Tibial artery (tissue), 4 donors: ENCODE measurements at places on chromosomes 16 and 17.
A peak's percentile ranks its signal among the peaks of the same experiment; 100 is the strongest.

- peak overlapping the region; percentile 81 for H3K27ac ChIP-seq
- no peaks in the 10 kb centered on the region for H3K27me3 ChIP-seq
- peak; percentile 47 for DNase-seq
- H3K4me1 ChIP-seq, result no peaks in the 10 kb centered on the region
- H3K36me3 ChIP-seq, result no peaks in the 10 kb centered on the region
Measured at GRCh38 chr17:43360376-43360738, 38.4 kb upstream of the ARL4D start.

- no peak overlapping the region for H3K27ac ChIP-seq
- H3K27me3 ChIP-seq, result no peaks in the 10 kb centered on the region
- no peak overlapping the region for H3K4me3 ChIP-seq
- H3K36me3 ChIP-seq, result no peaks in the 10 kb centered on the region
- no peaks in the 10 kb centered on the region for H3K4me1 ChIP-seq
Measured at GRCh38 chr17:37650419-37651003, 7.3 kb upstream of the DDX52 start.

- no peaks in the 10 kb centered on the region for H3K4me1 ChIP-seq
- no peak overlapping the region for H3K4me3 ChIP-seq
- no peak overlapping the region for H3K27ac ChIP-seq
- H3K27me3 ChIP-seq, result no peaks in the 10 kb centered on the region
Measured at GRCh38 chr16:35102780-35103403, 1643.5 kb downstream of the TP53TG3F start.

- no peak overlapping the region for H3K4me3 ChIP-seq
- no peaks in the 10 kb centered on the region for H3K36me3 ChIP-seq
- no peaks in the 10 kb centered on the region for H3K27me3 ChIP-seq
- DNase-seq, result no peak
- H3K27ac ChIP-seq, result no peak overlapping the region
Measured at GRCh38 chr16:63323722-63324705, 1287.8 kb upstream of the CDH8 start.

DNA sequence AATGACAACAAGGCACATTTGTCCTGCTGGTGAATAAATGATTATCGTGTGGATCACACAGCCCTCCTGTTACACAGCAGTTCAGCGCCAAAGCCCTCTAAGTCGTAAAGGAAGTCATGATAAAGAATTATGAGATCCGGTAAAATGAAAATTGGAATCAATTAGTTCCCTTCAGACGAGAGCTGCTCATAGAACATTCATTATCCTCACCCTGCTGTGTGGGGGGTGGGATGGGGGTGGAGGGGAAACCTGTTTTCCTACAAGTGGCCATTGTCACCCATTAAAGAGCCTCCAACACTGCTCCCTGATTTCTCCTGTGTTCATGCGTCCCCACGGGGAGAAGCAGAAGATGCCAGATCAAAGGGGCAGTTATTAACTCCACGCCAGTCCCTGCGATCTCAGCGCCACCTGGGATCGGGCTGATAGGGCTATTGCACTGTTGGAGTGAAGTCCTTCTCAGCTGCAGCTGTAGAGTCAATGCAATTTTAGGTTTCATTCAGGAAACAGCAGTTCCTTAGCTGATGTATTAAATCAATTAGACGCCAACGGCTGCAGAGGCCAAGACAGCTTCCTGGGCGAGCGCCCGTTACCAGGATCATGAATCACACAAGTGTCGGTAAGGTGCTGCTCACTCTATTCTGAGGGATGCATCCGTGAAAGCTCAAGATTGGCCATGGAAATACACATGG lies 19.2 kb upstream of the CACNG4 start:
- H3K4me3 ChIP-seq, result no peak overlapping the region
- no peaks in the 10 kb centered on the region for H3K27me3 ChIP-seq
- DNase-seq, result no peak
- no peaks in the 10 kb centered on the region for H3K4me1 ChIP-seq
- no peaks in the 10 kb centered on the region for H3K36me3 ChIP-seq
- H3K27ac ChIP-seq, result no peak overlapping the region

- no peak for DNase-seq
- H3K4me1 ChIP-seq, result peaks cover 7% of the 10 kb centered on the region
- no peak overlapping the region for H3K27ac ChIP-seq
- H3K4me3 ChIP-seq, result no peak overlapping the region
- no peaks in the 10 kb centered on the region for H3K36me3 ChIP-seq
Measured at GRCh38 chr16:29664091-29664921, 1.3 kb downstream of the SPN start.

GRCh38 chr17:68297195-68297594 lies 5.9 kb downstream of the ARSG start:
- H3K4me1 ChIP-seq, result peaks cover 2% of the 10 kb centered on the region
- no peak overlapping the region for H3K27ac ChIP-seq
- no peaks in the 10 kb centered on the region for H3K36me3 ChIP-seq
- H3K27me3 ChIP-seq, result peaks cover 24% of the 10 kb centered on the region

GRCh38 chr16:89319886-89320781 lies 102.6 kb downstream of the ZNF778 start:
- H3K36me3 ChIP-seq, result no peaks in the 10 kb centered on the region
- DNase-seq, result peak; percentile 85
- peaks cover 69% of the 10 kb centered on the region for H3K4me1 ChIP-seq
- no peaks in the 10 kb centered on the region for H3K27me3 ChIP-seq
- H3K4me3 ChIP-seq, result peak overlapping the region; percentile 35

- no peaks in the 10 kb centered on the region for H3K36me3 ChIP-seq
- peaks cover 12% of the 10 kb centered on the region for H3K4me1 ChIP-seq
- DNase-seq, result no peak
- H3K4me3 ChIP-seq, result no peak overlapping the region
- no peaks in the 10 kb centered on the region for H3K27me3 ChIP-seq
- H3K27ac ChIP-seq, result no peak overlapping the region
Measured at GRCh38 chr16:85139881-85140339, 27.6 kb upstream of the CIBAR2 start.

DNA sequence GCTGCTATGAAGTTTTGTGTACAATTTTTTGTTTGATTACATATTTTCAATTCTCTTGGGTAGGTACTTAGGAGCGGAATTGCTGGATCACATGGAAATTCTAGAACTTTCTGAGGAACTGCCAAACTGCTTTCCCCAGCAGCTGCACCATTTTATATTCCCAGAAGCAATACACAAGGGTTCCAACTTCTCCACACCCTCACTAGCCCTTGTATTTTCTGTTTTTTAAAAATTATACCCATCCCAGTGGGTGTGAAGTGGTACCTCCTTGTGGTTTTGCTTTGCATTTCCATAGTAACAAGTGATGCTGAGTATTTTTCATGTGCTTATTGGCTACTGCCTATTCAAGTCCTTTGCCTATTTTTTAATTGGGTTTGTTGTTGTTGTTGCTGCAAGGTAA lies 20.9 kb downstream of the NACA2 start:
- H3K27me3 ChIP-seq, result no peaks in the 10 kb centered on the region
- H3K36me3 ChIP-seq, result no peaks in the 10 kb centered on the region
- H3K27ac ChIP-seq, result no peak overlapping the region
- no peak overlapping the region for H3K4me3 ChIP-seq
- no peak for DNase-seq

GRCh38 chr17:64439956-64440355 lies 9.0 kb upstream of the MILR1 start:
- DNase-seq, result no peak
- no peak overlapping the region for H3K27ac ChIP-seq
- no peaks in the 10 kb centered on the region for H3K36me3 ChIP-seq
- no peaks in the 10 kb centered on the region for H3K27me3 ChIP-seq
- no peaks in the 10 kb centered on the region for H3K4me1 ChIP-seq

DNA sequence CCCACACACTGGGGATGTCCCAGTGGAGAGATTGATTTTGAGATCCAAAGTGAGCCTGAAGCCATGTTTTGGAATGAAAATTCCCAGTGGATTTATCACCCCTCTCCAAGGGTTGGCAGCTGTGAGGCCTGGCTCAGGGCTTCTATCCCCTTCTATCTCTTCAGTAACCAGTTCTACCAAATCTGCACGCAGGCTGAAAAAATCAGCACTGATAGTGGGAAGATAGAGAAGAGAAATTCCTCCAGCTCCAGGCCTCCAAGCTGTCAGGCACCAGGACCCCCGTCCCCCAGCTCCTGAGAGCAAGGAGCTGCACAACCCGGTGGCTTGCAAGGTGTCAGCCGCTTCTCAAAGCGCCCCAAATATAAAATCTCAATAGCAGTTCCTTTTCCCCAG lies 1.0 kb downstream of the FLOT2 start:
- H3K36me3 ChIP-seq, result no peaks in the 10 kb centered on the region
- no peak for DNase-seq
- H3K27ac ChIP-seq, result peak overlapping the region; percentile 92
- H3K4me1 ChIP-seq, result peaks cover 61% of the 10 kb centered on the region

- no peak overlapping the region for H3K4me3 ChIP-seq
- H3K36me3 ChIP-seq, result no peaks in the 10 kb centered on the region
- H3K4me1 ChIP-seq, result no peaks in the 10 kb centered on the region
- no peak for DNase-seq
- no peak overlapping the region for H3K27ac ChIP-seq
Measured at GRCh38 chr17:48153691-48154358, 46.3 kb downstream of the SNX11 start.

- H3K4me1 ChIP-seq, result no peaks in the 10 kb centered on the region
- no peaks in the 10 kb centered on the region for H3K36me3 ChIP-seq
- no peaks in the 10 kb centered on the region for H3K27me3 ChIP-seq
- no peak for DNase-seq
- peak overlapping the region; percentile 76 for H3K27ac ChIP-seq
- H3K4me3 ChIP-seq, result no peak overlapping the region
Measured at GRCh38 chr16:18933501-18933900, 7.3 kb upstream of the SMG1 start.

- no peak overlapping the region for H3K4me3 ChIP-seq
- H3K4me1 ChIP-seq, result peaks cover 23% of the 10 kb centered on the region
- H3K27me3 ChIP-seq, result no peaks in the 10 kb centered on the region
- H3K36me3 ChIP-seq, result no peaks in the 10 kb centered on the region
- H3K27ac ChIP-seq, result no peak overlapping the region
Measured at GRCh38 chr16:78821335-78821734, 721.9 kb downstream of the WWOX start.

- H3K27ac ChIP-seq, result no peak overlapping the region
- H3K27me3 ChIP-seq, result no peaks in the 10 kb centered on the region
- no peaks in the 10 kb centered on the region for H3K36me3 ChIP-seq
Measured at GRCh38 chr16:66681676-66682075, 14.9 kb downstream of the CMTM4 start.

GRCh38 chr16:64532691-64533090 lies 589.2 kb downstream of the CDH11 start:
- no peak for DNase-seq
- H3K27me3 ChIP-seq, result no peaks in the 10 kb centered on the region
- no peaks in the 10 kb centered on the region for H3K4me1 ChIP-seq
- no peaks in the 10 kb centered on the region for H3K36me3 ChIP-seq
- H3K27ac ChIP-seq, result no peak overlapping the region
- H3K4me3 ChIP-seq, result no peak overlapping the region

DNA sequence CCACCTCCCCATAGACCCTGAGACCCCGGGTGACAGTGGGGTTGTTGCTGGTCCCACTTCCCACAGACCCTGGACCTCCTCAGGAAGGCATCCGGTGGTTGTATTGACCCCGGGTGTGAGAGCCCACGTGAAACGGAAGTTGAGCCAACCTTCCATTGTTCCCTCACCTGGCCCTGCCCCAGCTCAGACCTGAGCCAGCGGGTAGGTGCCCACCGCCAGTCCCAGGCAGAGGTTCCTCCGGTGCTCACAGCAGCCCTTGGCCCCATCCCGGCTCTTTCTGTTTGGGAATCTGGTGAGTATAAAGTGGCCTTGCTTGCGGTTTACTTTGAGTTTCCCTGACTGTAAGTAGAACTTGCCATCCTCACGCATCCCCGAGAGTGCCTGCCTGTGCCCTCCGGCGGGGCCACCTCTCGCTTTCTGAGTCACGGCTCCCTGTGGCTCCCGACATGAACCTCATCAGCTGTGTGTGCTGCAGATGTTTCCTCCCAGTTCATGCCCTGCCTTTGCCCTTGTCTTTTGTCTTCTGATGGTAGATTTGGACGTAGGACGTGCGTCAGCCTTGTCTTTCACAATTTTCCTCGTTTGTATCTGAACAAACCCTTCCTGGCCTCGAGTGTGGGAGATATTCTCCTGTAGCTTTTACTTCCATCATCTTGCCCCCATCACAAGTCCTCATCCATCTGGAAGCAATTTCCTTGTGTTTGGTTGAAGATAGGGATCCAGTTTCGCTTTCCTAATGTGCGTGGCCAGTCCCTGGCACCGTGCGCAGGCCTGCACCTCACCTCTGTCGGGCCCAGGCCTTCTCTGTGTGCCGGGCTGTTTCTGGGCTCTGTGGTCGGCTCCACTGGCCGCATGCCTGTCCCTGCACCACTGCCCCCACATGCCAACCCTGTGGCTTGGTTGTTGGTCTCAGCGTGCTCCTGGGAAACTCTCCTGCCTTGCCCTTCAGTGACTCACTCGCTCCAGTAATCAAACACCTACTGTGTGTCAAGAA lies 76.0 kb downstream of the METRNL start:
- H3K27me3 ChIP-seq, result no peaks in the 10 kb centered on the region
- peak; percentile 76 for DNase-seq
- H3K27ac ChIP-seq, result no peak overlapping the region
- no peak overlapping the region for H3K4me3 ChIP-seq

- H3K27me3 ChIP-seq, result no peaks in the 10 kb centered on the region
- H3K27ac ChIP-seq, result no peak overlapping the region
- peaks cover 22% of the 10 kb centered on the region for H3K36me3 ChIP-seq
- H3K4me1 ChIP-seq, result no peaks in the 10 kb centered on the region
Measured at GRCh38 chr16:3783516-3783915, 66.2 kb upstream of the TRAP1 start.

GRCh38 chr16:27102701-27103575 lies 36.2 kb downstream of the C16orf82 start:
- H3K4me1 ChIP-seq, result no peaks in the 10 kb centered on the region
- H3K36me3 ChIP-seq, result no peaks in the 10 kb centered on the region
- peak; percentile 39 for DNase-seq

DNA sequence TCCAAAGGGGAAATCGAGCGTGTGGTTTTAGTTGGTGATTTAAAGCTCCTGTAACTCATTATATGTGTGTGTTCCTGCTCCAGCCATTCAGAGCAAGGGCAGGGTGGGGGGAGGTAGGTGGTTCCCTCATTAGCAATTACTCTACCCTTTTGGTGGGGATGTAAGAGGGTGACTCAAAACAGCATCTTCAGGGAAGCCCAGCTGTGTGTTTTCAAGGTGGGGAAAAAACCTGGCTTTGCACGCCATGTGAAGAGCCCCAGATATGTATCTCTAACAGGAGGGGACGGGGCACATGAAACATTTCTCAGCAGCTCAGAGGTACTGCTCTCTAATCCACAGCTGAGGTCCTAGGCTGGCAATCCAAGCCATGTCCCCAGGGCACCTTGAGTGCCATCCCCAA lies 241.3 kb upstream of the ZFHX3 start:
- peaks cover 10% of the 10 kb centered on the region for H3K4me1 ChIP-seq
- no peaks in the 10 kb centered on the region for H3K36me3 ChIP-seq
- H3K4me3 ChIP-seq, result no peak overlapping the region
- H3K27ac ChIP-seq, result no peak overlapping the region
- DNase-seq, result no peak
